ENCODE measurements at places on chromosomes 11 and 22.

- no peak for DNase-seq
Observed at GRCh38 chr11:9028581-9028980, 24.8 kb upstream of the NRIP3 start.

- no peak for DNase-seq
Observed at GRCh38 chr11:107468596-107468995, 11.0 kb upstream of the CWF19L2 start.

DNA sequence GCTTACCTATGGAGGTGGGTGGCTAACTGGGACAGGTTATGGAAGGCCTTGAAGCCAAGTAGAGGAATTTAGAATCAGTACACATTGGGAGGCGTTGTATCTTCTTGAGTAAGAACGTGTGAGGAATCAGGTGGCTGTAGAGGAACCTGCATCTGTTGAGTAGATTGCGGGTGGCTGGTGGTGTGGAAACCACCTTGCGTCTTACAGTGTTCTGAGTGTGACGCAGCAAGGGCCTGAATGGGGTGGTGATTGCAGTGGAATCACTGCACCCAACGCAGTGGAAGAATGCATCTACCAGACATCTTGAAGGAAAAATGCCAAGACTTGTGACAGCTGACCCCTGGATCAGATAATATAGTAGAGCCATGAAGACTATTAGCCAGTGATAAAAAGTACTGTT lies 110.8 kb upstream of the NNMT start:
- no peak for DNase-seq

DNA sequence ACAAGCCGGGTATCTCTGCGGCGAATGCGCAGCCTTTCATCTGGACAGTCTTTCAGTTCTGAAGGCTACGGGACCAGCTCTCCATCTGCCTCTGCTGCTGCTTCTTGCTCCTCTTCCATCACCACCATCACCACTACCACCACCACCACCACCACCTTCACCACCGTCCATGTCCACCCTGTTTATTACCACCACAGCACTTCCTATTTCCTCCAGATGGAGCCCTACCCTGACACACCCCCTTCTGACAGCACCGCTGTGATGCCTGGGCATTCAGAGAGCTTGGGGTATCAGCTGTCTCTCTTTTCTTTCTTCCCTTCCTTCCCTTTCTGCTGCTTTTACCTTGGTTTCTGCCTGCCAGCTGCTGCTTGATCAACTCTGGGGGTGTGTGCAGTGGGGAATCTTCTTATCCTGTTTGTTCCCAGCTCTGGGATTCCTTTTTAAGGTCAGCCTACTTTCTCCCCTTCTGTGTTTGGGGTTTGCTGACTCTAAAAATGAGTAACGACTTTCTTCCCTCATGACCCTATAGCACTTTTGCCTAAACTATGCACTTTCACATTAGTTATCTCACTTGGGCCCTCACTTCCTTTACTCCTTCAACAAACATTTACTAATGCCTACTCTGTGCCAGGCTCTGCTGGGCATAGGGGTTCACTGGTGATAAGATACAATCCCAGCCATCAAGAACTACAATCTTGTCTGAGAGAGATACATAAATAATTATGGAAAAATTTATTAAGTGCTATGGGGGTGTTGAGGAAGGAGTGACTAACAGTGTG lies 7.8 kb upstream of the RRM1 start:
- DNase-seq = no peak

Measured in activated T-cell treated with anti-CD3 and anti-CD28 coated beads for 48 hours (primary cell).